ENCODE measurements at places on chromosomes 2 and 18. TPM values are rescaled to one million over a fixed set of nuclear protein-coding genes. Genes with fewer than 3 reads are reported as not detected.
A peak's percentile ranks its signal among the peaks of the same experiment; 100 is the strongest.

Gene MDH1B
- total RNA-seq = 0.92 TPM

Gene EML6
- 1.2 TPM for total RNA-seq

Gene ITGB1BP1
- total RNA-seq = 117 TPM

- no peak overlapping the region for H3K27ac ChIP-seq
- no peak for DNase-seq
- H3K27me3 ChIP-seq = peaks cover 1% of the 10 kb centered on the region
- no peak overlapping the region for H3K4me3 ChIP-seq
Measured at GRCh38 chr18:44098551-44099098, 582.1 kb upstream of the SETBP1 start.

- no peaks in the 10 kb centered on the region for H3K4me1 ChIP-seq
- no peak within 1 kb of the TSS for H3K27ac ChIP-seq
- H3K27me3 ChIP-seq = peaks cover 8% of the 10 kb centered on the region
- no peak within 1 kb of the TSS for H3K4me3 ChIP-seq
Measured at GRCh38 chr2:114442510-114442909, at the start of gene DPP10. DPP10 (plus strand) TSS chr2:114442641.

- DNase-seq = peak; percentile 88
- peaks cover 25% of the 10 kb centered on the region for H3K27me3 ChIP-seq
- H3K36me3 ChIP-seq = peaks cover 2% of the 10 kb centered on the region
- H3K4me1 ChIP-seq = peaks cover 6% of the 10 kb centered on the region
- no peak overlapping the region for H3K27ac ChIP-seq
- peak overlapping the region; percentile 50 for H3K4me3 ChIP-seq
Measured at GRCh38 chr2:231411831-231412617, 16.5 kb downstream of the B3GNT7 start.

Measured in activated CD8-positive, alpha-beta T cell treated with anti-CD3 and anti-CD28 coated beads for 36 hours (primary cell).